ENCODE measurements at places on chromosomes 6 and 20.

DNA sequence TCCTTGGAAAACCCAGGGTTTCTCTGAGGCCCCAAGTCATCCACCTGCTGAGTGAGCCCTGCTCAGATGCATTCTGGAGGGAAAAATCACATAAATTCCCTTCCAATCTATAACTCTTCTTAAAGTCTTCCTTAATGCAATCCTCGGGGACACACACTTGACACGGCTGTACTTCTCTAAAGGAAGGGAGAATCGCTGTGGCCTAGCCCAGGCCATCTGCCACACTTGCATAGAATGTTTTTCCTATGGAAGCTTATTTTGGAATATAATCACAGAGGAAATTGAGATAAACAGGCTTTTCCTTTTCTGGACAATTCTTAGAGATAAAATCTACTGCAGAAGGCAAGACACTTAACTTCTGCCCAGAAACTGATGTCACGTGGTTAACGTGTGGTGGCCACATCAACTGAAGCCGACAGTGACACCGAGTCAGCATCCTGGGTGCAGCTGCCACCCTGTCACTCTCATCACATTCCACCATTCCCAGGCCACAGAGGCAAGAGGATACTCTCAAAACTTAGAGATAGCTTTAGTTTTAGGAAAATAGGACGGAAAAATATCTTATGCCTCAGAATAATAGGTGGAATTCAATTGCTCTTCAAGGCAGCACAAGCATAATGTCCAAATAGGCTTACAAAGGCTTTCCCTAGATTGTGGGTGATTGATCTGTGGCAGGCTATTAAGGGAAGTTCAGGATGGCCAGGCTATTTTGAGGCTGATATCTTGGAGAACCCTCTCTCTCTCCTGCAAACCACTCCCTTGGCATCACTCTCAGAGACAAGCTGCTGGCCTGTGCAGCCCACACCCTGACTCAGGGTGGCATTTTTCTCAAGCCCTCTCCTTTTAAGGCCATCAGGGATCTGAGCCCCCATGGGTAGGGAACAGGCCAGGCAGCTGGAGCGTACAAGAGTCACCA, 29.6 kb downstream of the PSMB1 start:
- no peak for DNase-seq

- DNase-seq: no peak
These were observed at the start of gene CCN2 for GRCh38 chr6:131950767-131951575. TSS of gene CCN2 (minus strand) at chr6:131951372. CDS start at chr6:131951172, 200 bp downstream.

- no peak for DNase-seq
These were observed 797.0 kb upstream of the GJE1 start for GRCh38 chr6:141335477-141336273.

GRCh38 chr20:49480236-49480635, 2.2 kb downstream of the KCNB1 start:
- DNase-seq: no peak

GRCh38 chr6:77474973-77475372, 11.7 kb upstream of the HTR1B start:
- DNase-seq: no peak
